ENCODE measurements at places on chromosomes 1 and 21.

DNA sequence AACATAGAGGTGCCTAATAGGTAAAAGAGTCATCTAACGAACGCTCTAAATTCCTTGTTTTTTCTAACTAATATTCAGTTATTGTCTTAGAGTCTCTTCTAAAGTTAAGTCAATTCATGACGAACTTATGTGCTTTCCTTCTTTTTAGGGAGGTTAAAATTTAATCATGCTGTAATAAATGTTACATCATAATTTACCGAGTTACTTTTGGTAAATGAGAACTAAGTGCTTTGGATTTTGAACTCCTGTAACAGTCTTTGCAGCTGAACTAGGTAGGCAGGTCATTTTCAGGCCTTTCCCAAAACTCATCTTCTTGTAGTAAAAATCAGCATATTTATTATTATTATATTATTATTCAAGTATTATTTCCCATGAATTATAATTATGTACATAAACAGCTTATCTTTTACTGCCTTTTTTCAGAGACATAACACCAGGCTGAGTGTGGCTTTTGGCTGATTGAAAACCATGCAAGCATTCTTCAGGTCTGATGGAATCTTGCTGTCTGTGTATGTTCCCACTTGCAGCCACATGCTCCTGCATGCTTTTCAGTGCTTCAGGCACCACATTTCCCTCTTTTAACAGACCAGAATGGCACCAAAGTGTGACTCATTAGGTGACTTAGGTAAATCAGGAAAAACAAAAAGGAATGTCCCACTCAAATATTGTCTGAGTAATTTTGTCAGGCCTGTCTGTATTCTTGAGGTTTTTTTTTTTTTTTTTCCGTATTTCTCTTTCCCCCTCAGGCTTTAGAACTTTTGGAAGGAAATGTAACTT lies 81.0 kb upstream of the CD55 start:
- no peak for DNase-seq

- no peak for DNase-seq
These were observed 3.0 kb downstream of the FBXO44 start for GRCh38 chr1:11657654-11658053.

GRCh38 chr1:4710592-4711415 lies 56.4 kb downstream of the AJAP1 start:
- no peak for DNase-seq

- no peak for DNase-seq
These were observed 181.3 kb downstream of the ATP6V1G3 start for GRCh38 chr1:198359024-198359653.

DNA sequence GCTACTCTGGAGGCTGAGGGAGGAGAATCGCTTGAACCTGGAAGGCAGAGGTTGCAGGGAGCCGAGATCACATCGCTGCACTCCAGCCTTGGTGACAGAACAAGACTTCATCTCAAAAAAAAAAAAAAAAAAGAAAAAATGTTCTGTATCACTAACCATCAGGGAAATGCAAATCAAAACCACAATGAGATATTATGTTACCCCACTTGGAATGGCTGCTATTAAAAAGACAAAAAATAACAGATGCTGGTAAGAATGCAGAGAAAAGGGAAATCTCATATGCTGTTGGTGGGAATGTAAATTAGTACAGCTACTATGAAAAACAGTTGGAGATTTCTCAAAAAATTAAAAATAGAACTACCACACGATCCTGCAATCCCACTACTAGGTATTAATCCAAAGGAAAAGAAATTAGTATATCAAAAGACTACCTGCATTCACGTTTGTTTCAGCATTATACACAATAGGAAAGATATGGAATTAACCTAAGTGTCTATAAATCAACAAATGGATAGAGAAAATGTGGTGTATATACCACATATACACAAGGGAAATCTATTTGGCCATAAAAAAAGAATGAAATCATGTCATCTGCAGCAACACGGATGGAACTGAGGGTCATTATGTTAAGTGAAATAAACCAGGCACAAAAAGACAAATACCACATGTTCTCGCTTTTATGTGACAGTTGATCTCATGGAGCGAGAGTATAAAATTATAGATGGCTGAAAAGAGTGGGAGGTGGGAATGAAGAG lies 62.6 kb downstream of the ABL2 start:
- DNase-seq = no peak

GRCh38 chr1:38611664-38612211 lies 247.8 kb downstream of the RRAGC start:
- DNase-seq = peak; percentile 20

DNA sequence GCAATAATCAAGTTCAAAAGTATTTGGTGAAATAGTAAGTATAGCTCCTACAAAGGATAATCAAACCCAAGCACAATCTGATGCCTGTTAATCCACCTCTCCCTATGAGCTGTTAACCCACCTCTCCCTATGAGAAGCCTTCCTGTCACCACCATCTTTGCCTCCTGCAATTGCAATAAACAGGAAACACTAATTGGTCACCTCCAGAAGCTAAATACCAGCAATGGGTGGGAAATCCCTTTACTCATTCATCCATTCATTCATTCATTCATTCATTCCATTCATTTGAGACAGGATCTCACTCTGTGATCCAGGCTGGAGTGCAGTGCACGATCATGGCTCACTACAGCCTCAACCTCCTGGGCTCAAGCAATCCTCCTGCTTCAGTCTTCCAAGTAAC lies 132.8 kb downstream of the RERE start:
- no peak for DNase-seq

GRCh38 chr1:31799196-31799894 lies 16.5 kb downstream of the SPOCD1 start:
- no peak for DNase-seq

GRCh38 chr1:237763137-237763536 lies 127.6 kb downstream of the ZP4 start:
- DNase-seq = no peak

DNA sequence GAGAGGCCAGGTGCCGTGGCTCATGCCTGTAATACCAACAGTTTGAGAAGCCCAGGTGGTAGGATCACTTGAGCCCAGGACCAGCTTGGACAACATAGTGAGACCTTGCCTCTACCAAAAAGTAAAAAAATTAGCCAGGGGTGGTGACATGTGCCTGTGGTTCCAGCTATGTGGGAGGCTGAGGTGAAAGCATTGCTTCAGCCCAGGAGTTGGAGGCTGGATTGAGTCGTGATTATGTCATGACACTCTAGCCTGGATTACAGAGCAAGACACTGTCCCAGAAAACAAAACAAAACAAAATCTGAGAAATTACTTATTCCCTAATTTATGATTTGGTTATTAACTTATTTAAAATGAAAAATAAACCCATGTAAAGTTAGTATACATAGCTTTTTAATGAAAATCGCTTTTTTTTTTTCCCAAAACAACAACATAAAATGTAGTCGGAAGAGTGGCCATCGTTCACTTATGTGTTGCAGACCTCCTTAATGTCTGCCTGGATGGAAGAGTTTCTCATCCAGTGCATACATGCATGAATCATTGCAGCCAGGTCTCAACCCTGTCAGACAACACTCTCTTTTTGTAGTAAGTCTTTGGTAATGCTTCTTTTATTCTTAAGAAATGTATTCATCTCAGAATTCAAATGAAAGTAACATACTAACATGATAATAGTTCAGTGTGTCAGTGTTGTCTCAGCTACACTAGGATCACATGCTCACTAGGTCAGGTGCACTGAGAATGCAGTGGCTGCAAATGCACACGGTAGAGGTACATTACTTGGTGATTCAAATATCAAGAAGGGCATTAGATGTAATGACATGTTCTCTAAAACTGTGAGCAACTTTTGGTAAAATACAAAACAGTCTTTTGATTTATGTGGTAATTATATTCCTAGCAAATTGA lies 28.0 kb downstream of the ITSN1 start:
- no peak for DNase-seq

DNA sequence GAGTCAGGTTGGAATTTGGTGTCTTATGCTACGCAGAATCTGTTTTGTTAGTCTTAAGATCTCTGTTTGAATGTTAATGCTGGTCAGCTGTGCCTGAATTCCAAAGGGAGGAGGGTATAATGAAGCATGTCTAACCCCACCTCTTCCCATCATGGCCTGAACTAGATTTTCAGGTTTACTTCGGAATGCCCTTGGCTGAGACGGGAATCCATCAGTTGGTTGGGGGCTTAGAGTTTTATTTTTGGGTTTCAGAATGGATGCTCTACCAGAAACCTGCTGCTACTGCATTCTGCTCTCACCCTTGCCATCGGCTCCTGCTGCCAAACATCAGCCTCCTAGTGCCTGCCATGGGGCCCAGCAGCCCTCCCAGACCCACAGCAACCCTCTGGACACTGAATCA lies 24.1 kb upstream of the ETV3 start:
- DNase-seq = no peak

GRCh38 chr21:16708101-16708835 lies 804.6 kb upstream of the CXADR start:
- no peak for DNase-seq

GRCh38 chr1:50982611-50983010 lies 12.6 kb downstream of the CDKN2C start:
- DNase-seq = no peak

- DNase-seq = no peak
These were observed 717 bp upstream of the BATF3 start for GRCh38 chr1:212700223-212700891.

GRCh38 chr1:27133991-27134390 lies 20.9 kb downstream of the SLC9A1 start:
- DNase-seq = no peak

Data from NCI-H2227 treated with DMSO at 0.1 percent for 48 hours (cell line).